ENCODE measurements at places on chromosomes 6 and 20.

GRCh38 chr6:1004885-1005630, 306.8 kb upstream of the FOXQ1 start:
- DNase-seq = no peak

DNA sequence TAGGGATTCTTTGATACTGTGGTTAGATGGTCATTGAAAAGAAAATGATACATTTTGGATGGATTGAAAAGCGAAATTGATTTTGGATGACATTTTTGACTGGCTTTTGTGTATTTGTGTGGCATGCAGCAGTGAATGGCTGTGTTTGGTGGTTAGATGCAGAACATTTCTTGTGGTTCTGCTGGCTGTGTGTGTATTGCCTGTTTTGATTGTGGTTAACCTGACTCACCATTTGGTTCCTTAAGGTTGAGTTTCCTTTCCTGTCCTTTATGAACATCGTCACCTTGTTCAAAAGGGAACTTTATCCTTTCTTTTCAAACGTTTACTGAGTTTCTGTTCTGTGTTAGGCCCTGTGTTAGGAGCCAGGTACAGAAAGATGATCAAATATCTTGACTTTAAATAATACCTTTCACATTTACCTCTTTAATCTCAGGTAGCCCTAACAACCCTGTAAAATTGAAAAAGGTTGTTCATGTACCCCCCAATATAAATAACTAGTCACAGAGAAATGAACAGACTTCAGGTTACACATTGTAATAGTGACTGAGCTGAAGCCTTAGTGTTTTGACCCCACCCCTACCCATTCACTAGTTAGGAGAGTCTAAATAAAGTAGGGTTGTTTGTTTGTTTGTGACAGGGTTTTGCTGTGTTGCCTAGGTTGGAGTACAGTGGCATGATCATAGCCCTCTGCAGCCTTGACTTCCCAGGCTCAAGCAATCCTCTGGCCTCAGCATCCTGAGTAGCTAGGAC, 23.8 kb downstream of the ANKS1A start:
- no peak for DNase-seq

GRCh38 chr6:23559587-23560343, 566.2 kb upstream of the NRSN1 start:
- DNase-seq = no peak

DNA sequence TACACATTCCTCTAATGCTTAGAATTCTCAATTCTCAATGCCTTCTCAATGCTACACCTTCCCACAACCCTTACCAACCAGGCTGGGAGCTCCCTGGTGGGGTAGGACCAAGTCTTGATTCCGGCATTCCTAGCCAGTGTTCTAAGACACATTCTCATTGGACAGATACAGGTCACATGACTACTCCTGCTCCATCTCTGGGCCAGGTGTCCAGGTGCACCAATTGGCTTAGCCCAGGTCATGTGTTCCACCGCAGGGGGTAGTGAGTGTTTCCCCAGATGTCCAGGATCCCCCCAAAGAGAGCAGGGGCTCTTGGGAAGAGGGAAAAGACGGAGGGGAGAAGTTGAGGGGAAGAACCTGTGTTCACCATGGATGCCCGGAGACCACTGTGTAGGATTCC, 58.7 kb upstream of the MLN start:
- DNase-seq = no peak

DNA sequence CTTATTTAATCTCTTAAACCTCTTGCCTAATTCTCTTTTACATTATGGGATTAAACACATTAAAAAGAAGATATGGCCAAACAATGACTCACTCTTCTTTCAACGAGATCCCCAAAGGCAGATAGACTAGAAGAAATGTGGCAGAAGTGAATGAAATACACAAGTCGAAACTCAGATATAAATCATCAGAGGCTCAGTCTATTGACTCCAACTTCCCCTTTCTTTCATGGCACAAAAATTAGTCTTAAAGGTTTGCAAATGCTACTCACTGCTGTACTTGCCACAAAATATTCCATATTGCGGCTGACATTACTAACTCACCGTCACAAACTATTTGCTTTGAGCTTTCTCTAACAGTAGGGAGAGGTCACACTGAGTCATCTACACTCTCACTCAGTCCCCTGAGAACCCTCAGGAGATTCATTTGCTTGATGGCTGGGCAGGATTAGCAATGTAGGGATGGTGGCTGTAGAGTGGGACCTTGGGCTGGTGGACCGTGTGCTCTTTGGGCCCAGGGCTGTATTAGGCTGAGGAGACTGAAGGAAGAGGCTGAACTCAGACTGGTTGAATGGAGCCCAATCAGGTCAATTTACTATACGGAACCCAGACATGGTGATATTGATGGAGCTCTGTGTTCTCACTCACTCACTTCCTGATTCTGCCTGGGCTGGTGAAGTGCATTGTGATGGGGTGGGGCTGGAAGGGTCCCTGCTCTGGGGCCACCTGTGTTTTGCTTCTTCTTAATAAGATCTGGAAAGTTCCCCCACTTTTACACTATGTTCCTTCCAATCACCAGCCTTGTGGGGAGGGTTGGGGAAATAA, 42.8 kb upstream of the UBR2 start:
- peak; percentile 86 for DNase-seq

- DNase-seq = peak; percentile 87
Observed at GRCh38 chr6:149484733-149485700, at the start of gene ZC3H12D. ZC3H12D (minus strand) TSS chr6:149485014; CDS start chr6:149474543, 10,471 bp downstream.

- no peak for DNase-seq
Observed at GRCh38 chr20:40808936-40809335, 119.9 kb upstream of the MAFB start.

- DNase-seq = no peak
Observed at GRCh38 chr6:33040157-33040556, 30.8 kb upstream of the HLA-DOA start.

DNA sequence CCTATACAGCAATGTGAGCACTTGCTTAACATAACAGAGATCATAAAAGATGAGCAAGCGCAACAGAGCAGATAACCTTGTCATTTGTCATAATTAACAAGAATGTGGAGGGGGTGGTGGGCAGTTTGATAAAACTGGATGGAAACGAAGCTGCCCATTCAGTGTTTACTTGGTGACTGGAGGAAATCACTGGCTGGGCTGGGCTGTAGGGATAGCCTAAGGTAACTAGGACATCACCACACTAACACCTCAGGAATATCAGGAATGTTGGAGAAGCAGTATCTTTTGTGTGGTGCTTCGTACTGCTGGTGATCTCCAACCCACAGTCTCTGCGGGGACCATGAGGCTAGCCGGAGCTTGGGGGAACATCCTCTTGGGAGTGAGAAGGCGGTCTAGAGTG, 218.4 kb downstream of the HIVEP2 start:
- no peak for DNase-seq

GRCh38 chr6:12844284-12845223, 128.0 kb downstream of the PHACTR1 start:
- peak; percentile 29 for DNase-seq

DNA sequence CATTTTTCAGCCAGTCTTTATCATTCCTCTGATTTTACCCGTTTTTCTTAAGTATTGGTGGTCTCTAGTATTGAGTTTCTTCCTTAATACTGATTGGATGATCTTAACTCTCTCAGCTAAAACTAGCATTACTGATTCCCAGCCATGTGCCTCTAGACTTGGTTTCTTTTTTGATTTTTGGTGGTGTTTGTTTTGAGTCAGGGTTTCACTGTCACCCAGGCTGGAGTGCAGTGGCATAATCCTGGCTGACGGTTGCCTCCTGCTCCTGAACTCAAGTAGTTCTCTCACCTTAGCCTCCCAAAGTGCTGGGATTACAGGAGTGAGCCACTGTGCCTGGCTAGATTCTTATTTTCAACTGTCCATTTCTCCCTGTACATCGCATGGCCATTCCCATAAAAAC, 24.9 kb downstream of the DPPA5 start:
- no peak for DNase-seq

GRCh38 chr6:37106982-37107491, 62.9 kb upstream of the PIM1 start:
- no peak for DNase-seq

GRCh38 chr6:53214172-53214571, 65.5 kb upstream of the GCM1 start:
- DNase-seq = no peak

GRCh38 chr20:23249541-23249940, 101.0 kb upstream of the NXT1 start:
- DNase-seq = no peak

- no peak for DNase-seq
Observed at GRCh38 chr6:93992976-93993375, 573.6 kb upstream of the EPHA7 start.

DNA sequence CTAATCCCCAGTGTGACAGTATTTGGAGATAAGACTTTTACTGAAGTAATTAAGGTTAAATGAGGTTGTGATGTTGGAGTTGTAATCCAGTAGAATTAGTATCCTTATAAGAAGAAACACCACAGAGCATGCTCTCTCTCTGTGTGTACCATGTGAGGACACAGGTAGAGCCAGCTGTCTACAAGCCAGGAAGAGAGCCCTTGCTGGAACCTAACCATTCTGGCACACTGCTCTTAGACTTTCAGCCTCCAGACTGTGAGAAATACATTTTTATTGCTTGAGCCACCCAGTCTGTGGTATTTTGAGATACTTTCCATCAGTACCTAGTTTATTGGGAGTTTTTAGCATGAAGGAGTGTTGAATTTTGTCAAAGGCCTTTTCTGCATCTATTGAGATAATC, 110.2 kb downstream of the PHF3 start:
- no peak for DNase-seq

DNA sequence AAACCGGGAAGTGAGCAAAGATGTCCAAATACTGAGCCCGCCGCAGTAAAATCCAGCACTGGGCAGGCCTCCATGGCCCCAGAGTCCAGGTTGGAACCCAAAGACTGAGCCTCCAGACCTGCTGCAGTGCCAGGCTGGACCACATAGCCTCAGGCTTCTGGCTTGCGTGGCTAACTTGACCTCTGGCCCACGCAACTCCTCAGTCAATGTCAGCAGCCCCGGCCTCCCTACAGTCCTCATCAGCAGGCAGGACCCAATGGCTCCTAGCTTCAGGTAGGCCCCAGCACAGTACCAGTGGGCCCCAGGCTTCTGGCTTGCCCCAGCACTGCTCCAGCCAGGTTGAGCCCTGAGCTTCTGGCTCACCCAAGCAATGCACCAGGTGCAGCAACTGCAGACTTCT, 245.1 kb upstream of the AFDN start:
- no peak for DNase-seq

- no peak for DNase-seq
Observed at GRCh38 chr20:36317675-36318074, 11.5 kb downstream of the DLGAP4 start.

DNA sequence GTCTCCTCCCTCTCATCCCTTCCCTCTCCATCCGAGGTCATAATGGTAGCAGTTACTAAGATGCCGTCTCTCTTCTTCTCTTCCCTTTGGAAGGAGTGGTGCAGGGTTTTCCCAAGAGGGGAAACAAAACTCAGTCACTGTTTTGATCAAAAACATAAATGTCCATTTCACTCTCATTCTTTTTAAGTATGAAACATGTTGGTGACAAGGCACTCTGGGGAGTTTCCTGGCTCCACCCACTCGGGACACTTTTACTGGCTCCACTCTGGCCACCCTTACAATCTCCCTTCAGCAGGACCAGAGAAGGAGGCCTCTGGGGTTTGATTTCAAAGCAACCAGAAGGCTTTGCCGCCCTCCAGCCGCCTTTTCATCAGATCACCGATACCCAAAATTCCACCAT, 57.0 kb downstream of the FGD2 start:
- peak; percentile 80 for DNase-seq

Measured in suppressor macrophage treated with lipopolysaccharide for 4 hours (primary cell).